Germinal center (tissue), 1 donor: ENCODE measurements at places on chromosomes 5 and 9.

DNA sequence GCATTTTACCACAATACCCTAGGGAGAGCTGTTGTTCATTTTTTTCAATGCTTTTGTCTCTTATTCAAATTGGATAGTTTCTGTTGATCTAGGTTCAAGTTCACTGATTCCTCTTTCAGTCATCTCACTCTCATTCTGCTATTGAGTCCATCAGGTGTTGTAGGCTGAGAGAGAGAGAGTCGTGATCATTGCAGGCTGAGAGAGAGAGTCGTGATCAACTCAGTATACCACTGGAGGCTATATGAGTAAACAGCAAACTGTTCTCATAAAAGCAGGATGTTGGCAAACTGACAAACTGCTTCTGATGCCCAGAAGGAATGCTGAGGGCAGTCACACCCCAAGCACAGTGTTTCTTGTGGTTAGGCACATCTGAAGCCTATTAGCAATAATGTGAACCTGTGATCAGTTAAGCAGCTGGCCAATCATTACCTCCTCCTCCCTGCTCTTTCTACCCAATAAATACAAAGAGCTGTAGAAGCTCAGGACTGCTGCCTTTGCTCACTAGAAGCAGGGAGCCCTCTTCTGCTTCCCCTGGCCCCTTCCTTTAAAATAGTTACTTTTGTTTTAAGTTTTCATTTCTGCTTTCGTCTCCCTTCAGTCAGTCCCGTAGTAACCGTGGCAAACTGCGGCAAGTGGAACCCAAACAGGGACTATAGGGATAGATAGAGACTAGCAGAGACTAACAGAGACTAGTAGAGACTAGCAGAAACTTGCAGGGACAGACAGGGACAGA lies 476.1 kb upstream of the ACO1 start:
- no peak for DNase-seq

- DNase-seq, result no peak
Observed at GRCh38 chr5:74625742-74626241, 14.7 kb downstream of the ENC1 start.

- peak; percentile 33 for DNase-seq
Observed at GRCh38 chr5:7754997-7755596, 95.8 kb downstream of the CFAP90 start.

DNA sequence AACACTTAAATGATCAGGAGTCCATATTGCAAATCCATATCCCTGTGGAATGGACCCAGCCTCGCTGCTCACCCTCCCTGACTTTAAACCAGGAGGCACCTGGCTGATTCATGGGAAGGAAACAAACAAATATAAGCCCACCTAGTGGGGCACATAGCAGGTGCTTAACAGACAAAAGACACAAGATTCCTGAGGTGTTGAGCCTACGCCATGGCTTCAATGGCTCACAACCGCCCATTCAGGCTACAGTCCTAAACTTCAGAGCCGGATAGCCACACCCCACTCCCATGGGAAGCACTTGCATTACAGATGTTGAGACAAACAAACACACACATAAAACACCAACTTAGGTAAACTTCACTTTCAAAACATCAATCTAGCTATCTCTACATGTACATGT lies 359.9 kb downstream of the ICE1 start:
- no peak for DNase-seq

DNA sequence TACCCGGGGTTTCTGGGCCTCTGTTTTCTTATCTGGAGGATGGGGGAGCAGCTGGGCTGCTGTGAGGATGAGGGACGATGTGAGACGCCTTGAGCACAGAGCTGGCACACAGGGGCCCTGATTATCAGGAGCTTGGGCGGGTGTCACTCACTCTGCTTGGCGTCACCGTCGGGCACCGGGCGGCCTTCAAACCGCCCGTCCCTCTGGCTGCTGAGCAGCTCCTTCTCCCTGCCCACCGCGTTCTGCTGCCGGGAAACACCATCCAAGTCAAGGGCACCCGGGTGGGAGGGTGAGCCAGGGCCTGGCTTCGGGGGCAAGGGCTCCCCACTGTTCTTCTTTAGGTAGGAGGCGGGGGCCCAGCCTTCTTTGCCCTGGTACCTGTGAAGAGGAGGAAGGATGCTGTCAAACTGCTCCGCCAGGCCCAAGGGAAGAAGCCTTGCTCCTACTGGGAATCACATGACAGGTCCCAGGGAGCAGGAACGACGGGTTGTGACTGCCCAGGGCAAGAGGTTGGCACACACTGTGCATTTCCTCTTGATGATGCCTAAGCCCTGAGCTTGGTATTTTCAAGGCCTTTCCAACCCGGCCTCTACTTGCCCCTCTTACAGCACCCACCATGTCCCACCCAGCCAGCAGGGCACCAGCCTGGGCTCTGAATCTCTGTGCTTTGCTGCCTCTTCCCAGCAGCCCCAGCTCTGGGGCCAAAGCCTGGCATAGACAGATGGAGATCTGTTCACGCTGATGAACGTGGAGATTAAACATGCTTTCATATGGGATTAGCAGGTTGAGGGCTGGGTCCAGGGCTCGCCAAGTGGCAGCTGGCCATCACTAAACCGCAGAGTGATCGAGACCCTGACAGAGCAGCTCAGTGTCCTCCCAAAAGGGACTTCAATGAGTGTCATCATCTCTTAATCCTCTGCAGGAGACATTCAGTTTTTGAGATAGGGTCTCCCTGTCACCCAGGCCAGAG lies 66.9 kb upstream of the UBTD2 start:
- DNase-seq, result no peak

DNA sequence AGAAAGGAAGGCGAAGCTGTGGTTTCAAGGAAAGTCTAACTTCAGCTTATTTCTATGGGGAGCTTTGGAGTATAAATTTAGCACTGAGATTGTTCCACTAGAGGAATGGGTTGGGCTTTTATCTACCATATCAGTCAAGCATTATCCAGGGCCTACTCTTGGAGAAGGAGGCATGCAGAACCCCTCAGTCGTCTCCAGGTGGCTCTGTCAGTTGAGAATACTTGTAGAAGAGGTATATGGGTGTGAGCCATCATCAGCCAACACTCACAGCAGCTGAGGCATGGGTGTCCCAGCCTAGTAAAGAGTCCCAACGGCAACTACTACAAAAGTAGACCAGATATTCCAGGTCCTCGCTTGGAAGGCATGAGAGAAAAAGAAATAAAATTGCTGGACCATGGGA lies 548.5 kb upstream of the GRAMD2B start:
- no peak for DNase-seq

DNA sequence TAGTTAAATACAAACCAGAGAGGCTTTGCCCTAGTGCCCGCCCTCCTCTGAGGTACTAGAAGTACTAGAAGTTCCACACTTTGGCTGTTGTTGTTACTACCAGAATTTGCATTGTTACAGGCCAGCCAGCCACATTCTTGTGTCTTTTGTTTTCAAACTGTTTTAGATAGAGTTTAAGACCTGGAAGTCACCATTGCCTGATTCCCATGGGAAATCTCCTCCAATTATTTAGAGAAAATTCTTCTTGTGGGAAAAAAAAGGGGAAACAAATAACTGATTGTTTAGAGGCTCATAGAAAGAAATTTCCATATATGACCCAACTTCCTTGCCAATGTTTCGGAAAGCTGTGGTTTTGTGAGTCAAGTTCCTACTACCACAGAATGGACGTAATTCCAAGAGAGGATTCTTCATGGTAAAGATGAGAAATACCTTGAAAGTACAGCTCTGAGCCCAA lies 252.2 kb downstream of the GOLPH3 start:
- no peak for DNase-seq

GRCh38 chr5:126341906-126342630 lies 81.1 kb upstream of the GRAMD2B start:
- DNase-seq, result no peak
